ENCODE measurements at places on chromosomes 3 and 15.

DNA sequence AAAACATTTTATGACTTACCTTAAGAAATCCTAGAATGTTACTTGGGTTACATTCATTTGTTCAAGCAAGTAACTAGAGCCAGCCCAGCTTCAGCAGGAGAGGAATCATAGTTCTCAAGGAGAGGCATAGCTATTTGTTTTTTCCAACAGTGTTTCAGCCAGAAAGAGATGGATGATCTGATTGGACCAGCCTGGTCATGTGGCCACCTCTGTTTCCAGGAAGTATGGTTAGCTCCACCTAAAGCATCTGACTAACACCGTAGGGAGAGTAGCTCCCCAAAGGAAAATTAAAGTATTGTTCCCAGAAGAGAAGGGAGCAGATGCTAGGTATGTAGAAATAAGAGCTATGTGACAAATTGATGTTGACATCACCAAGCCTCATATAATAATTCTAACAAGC lies 417.1 kb downstream of the TAFA4 start:
- no peak for DNase-seq

DNA sequence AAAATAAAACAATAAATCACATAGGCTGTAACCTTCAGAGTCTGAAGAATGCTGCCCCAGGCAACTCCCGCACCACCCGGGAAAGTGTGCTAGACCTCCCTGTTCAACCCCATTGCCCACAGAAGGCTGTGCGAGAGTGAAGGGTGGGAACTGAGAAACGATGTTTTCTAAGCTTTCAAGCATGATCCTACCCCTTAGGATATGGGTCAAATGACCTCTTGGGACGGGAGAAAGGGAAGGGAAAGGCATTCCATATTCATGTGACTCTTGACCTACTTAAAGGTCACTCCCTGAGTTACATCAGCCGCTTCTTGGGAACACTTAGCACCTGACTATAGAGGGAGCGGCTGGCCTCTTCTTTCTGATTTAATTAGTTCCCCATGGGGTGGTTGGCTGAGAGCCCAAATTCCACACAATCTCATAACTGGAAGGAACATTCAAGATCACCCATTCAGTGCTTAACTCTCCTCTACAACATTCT lies 114.7 kb upstream of the SLC24A5 start:
- DNase-seq, result no peak

- no peak for DNase-seq
Measured at GRCh38 chr15:82530606-82531379, 9.5 kb downstream of the RPS17 start.

DNA sequence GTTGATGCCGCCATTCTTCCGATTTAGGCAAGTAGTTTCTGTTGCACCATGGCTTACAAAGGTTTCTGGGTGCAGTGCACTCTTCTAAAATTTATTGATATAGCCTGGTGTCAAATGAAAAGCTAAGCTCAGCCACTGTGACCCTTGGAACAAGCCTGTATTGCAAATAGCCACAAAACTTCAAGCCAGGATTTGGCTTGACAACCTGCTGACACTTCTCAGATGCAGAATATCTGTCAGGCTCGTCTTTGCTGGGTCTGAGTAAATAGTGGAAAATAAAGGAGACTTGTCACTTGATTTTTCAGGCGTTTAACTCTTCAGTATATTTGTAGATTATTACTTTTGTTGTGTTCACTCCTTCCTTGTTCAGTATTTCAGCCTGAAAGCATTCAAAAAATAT lies 871.8 kb downstream of the OTOL1 start:
- no peak for DNase-seq

DNA sequence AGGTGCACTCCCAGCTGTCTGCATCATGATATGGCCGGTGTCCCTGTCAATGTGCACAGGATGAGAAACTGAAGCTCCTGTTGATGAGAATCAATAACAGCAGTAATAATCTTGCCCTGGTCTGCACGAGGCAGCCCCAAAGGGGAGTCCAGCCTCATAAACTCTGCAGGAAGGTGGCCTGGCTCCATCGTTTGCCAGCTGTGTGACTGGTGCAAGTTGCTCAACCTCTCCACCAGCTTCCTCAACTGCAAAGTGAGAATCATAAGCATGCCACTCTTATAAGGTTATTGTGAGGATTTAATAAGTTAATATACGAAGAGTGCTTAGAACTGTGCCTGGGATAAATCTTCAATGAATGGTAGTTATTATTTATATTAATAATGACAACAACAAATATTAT lies 203.4 kb upstream of the HES1 start:
- DNase-seq, result no peak

- DNase-seq, result no peak
Measured at GRCh38 chr3:23749609-23750008, 56.1 kb upstream of the UBE2E1 start.

GRCh38 chr3:34646911-34647460 lies 848.6 kb downstream of the PDCD6IP start:
- DNase-seq, result no peak

DNA sequence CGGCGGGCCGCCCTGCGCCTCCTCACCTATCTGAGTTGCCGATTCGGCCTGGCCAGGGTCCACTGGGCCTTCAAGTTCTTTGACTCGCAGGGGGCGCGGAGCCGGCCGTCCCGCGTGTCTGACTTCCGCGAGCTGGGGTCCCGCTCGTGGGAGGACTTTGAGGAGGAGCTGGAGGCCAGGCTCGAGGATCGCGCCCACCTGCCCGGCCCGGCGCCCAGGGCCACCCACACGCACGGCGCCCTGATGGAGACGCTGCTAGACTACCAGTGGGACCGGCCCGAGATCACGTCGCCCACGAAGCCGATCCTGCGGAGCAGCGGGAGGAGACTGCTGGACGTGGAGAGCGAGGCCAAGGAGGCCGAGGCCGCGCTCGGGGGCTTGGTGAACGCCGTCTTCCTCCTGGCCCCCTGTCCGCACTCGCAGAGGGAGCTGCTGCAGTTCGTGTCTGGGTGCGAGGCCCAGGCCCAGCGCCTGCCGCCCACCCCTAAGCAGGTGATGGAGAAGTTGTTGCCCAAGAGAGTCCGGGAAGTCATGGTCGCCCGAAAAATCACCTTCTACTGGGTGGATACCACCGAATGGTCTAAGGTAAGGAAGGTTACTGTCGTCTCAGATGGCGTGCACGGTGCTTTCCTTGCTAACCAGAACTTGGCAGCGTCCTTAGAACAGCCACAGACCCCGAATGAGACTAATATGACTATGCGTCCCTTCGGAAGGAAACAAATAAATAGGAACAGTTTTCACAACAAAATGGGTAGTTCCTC lies 567 bp downstream of the TICRR start:
- DNase-seq, result no peak

- peak; percentile 61 for DNase-seq
Measured at GRCh38 chr3:141262308-141262705, 30.7 kb downstream of the PXYLP1 start.

GRCh38 chr15:63373330-63373729 lies 8.3 kb downstream of the CA12 start:
- DNase-seq, result no peak

DNA sequence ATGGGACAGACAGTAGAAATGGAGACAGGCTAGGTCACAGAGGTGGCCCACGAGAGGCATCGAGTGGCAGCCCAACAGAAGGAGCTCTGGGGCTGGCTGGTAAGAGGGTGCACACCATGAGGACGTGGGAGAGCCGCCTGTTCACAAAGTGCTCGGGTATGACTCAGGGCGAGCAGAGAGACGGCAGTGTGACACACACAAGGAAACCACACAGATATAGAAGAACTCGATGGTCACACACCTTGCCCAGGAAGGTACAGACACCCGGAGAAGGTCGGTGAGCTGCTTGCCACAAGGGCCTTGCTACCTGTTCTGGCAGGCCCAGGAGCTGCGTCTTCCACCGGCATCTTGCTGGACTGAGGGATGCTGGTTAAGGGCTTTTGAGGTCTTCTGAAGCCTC lies 50.2 kb downstream of the CA12 start:
- no peak for DNase-seq

DNA sequence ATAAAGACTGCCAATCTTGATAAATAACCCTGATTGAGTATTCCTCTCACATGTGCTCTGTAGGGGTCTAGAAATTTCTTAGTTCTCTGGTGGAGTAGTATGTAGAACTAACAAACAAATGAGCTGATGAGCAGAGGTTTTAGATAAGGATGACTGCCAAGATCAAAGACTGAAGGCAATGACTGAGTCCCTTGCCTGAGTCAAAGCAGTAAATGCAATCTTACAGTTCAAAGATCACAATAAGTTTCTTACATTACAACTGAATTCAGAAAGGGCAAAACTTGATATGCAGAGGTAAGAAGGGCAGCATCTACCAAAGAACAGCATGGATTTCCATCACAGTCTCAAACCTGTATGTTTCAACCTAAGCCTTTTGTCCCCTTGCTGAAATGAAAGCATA lies 172.2 kb upstream of the POU1F1 start:
- DNase-seq, result no peak

GRCh38 chr3:111812701-111813100 lies 46.4 kb upstream of the PHLDB2 start:
- no peak for DNase-seq
